ENCODE measurements at places on chromosomes 4 and X.

DNA sequence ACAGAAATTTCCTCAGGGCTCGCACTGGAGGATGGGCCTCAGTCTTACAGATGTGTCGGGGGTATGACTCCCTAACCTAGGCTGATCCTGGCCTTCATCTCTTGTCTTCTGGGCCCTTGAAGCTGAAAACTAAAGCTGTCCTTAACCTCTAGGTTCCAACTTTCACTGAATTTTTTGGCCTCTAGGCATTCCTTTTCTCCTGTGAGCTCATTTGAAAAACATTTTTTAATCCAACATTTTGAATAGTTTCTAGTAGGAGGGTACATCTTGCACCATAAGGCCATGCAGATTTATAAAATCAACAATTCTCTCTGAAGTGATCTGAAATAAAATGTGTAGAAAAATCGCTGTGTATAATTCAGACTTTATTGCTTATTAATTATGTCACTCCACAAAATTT is 19.7 kb downstream of the RWDD4 start:
- DNase-seq, result no peak

GRCh38 chr4:163606896-163607691 is 112.6 kb downstream of the TMA16 start:
- DNase-seq, result no peak

- DNase-seq, result no peak
Measured at GRCh38 chr4:3186609-3187008, 62.4 kb upstream of the MSANTD1 start.

- DNase-seq, result no peak
Measured at GRCh38 chrX:30812326-30812725, 76.7 kb downstream of the TAB3 start.

- DNase-seq, result no peak
Measured at GRCh38 chr4:181687116-181687515, 556.1 kb upstream of the TENM3 start.

DNA sequence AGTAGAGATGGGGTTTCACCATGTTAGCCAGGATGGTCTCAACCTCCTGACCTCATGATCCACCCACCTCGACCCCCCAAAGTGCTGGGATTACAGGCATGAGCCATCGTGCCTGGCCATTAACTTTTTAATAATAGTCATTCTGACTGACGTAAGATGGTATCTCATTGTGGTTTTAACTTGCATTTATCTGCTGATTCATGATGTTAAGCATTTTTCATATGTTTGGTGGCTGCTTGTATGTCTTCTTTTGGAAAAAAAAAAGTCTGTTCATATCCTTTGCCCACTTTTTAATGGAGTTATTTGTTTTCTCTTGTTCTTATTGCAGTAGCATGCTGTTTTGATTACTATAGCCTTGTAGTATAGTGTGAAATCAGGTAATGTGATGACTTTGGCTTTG is 45.8 kb downstream of the ANXA10 start:
- no peak for DNase-seq

DNA sequence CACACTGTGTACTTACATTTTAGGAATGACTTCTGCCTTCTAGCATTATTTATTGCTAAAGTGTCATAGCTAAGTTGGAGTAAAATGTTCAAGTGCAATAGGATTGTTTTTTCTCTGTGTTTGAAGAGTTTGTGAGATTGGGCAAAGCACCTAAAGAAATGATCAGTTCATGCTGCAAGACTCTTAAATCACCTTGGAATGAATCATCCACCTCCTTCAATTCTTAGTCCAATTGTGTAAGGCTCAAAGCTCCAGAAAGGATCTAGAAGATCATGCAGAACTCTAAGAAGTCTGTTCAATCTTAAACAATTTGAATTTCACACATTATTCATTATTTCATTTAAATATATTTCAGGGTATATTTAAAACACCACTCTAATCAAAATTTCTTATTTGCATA is 137.1 kb downstream of the AMELX start:
- DNase-seq, result no peak

GRCh38 chrX:119667111-119667878 is 25.7 kb downstream of the SEPTIN6 start:
- no peak for DNase-seq

GRCh38 chr4:154743683-154744340 is at the start of gene LRAT:
LRAT (plus strand) TSS chr4:154744000; CDS start chr4:154744327, 327 bp downstream.
- DNase-seq, result peak; percentile 5

DNA sequence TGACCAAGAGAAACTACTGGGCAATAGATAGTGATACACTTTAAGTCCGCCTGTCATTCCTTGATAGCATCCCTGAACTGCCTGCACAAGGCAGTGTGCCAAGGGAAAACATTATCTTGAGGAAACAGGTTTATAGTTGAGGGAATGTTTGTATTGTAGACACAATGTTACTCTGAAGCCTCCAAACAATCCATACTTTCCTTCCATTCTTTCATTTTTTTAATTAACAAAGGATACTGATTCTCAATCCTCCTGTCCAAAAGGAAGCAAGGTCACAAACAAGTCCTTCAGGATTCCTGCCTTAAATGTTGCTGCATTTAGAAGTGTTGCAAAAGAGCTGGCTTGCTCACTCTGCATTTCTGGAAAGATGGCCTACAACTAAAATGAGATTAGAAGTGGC is 61.7 kb upstream of the PRSS48 start:
- DNase-seq, result no peak

DNA sequence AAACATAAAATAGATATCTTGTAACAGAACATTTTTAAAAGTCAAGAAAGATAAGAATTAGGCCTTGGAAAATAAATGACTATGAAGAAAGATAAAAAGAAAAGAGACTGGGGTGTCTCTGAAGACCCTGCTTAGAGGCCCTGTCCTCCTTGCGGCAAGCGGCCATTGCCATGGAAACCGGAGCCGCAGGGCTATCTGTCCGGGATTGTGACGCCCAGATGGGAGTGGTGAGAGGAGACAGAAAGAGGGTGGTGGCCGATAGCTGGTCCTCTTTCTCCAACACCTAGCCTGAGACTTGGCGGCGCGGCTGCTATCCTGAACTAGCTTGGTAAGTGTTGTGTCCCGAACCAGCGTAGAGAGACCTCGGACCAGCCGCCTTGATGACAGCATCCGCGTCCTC is at the start of gene DUSP21:
TSS of gene DUSP21 (plus strand) at position 269 of the 400 bp plus-strand sequence. CDS start at position 381, 112 bp downstream.
- no peak for DNase-seq

Measured in activated CD4-positive, alpha-beta T cell treated with anti-CD3 and anti-CD28 coated beads for 4 hours (primary cell).